Activated T-helper 17 cell treated with anti-CD3 and anti-CD28 coated beads, Interleukin-2, amount 50 U/mL, for 72 hours (primary cell): ENCODE measurements at places on chromosomes 5 and 9.

DNA sequence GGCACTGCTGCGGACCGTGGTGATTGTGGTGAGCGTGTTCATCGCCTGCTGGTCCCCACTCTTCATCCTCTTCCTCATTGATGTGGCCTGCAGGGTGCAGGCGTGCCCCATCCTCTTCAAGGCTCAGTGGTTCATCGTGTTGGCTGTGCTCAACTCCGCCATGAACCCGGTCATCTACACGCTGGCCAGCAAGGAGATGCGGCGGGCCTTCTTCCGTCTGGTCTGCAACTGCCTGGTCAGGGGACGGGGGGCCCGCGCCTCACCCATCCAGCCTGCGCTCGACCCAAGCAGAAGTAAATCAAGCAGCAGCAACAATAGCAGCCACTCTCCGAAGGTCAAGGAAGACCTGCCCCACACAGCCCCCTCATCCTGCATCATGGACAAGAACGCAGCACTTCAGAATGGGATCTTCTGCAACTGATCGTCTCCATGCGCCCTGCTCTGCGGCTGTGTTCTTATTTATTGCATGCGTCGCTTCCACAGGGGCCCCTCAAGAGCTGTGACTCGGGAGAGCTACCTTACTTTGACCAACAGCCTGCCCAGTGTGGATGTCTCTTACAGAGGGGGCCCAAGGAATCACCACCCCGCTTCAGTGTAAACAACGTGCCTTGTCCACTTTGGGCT is 10.8 kb downstream of the S1PR3 start:
- ATAC-seq, result no peak

- ATAC-seq, result peak; percentile 5
Measured at GRCh38 chr9:129458663-129459546, 162.0 kb downstream of the C9orf50 start.

DNA sequence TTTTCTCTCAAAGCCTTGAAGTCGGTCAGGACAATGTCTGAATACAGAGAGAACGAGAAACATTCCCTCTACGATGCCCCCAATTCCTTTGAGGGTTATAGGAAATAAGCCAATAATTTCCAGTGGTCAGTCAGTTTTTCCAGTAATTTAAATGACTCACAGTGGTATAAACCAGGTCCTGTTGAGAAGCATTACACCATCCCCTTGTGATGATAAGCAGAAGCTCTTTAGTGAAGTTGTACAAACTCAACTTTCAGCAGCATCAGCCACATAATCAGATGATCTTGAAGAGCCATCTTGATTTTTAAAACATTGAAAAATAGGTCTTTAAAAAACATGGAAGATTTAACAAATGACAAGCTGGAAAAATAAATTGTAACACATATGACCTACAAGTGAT is 173.9 kb upstream of the ZNF462 start:
- ATAC-seq, result no peak

GRCh38 chr5:124466011-124466410 is 280.4 kb downstream of the ZNF608 start:
- ATAC-seq, result no peak

DNA sequence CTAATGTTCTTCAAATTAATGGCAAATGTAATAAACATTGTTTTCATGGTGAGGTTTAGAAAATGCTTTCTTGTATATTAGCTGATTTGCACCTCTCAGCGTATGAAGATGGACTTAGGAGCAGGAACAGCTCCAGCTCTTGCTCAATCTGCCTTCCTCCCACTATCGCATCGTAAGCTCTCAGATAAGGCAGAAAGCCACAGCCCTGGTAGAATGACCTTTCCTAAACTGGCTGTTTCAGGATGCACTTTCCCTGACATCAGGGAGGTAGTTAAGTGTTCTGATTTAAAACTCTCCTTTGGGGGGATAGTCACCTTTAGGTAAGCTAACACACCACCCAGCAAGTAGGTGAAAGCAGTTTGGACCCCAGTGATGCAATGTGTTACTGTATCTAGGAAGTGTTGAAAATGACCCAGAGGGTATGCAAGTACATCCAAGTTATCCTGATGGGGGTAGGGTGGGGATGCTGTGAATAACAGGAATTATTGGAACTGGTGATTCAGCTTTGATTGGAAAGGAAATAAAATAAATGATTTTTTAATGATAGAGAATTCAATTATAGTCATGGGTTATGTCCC is 72.3 kb downstream of the LMNB1 start:
- ATAC-seq, result no peak
